NCI-H774 (cell line): ENCODE measurements at places on chromosomes 6 and 20.
A peak's percentile ranks its signal among the peaks of the same experiment; 100 is the strongest.

DNA sequence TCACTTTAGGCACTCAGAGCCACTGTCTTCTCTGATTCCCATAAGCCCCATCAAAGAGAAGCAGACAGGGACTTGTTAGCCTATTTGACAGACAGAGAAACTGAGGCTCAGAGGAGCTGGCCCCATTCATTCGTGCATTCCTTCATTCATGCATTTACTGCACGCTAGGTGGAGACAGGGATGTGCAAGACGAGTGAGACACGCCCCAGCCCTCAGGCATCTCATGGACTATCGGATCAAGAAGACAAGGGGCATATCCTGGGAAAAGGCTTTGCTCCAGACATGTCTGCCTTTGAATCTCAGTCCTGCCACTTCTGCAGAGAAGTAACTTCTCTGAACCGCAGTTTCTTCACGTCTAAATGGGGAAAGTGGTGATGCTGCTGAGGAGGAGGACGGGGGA lies 54.1 kb downstream of the BPIFB1 start:
- DNase-seq, result no peak

DNA sequence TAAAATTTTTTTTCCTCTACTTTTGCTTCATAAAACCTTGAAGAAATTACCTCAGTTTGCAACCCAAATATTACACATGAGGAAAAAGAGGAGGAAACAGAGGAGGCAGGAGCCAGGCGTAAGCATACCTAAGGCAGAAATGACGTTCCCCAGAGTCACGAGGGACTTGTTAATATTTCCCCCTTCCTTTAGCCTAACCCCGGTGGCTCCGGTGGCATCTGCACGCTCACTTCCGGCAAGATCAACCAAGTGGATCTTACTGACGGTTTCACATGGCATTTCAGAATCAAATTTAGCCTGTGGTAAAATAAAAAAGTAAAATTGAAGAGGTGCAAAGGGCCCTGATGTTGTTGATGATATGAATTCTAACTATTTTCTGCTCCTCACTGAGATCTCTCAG lies 67.4 kb downstream of the KIF16B start:
- no peak for DNase-seq

DNA sequence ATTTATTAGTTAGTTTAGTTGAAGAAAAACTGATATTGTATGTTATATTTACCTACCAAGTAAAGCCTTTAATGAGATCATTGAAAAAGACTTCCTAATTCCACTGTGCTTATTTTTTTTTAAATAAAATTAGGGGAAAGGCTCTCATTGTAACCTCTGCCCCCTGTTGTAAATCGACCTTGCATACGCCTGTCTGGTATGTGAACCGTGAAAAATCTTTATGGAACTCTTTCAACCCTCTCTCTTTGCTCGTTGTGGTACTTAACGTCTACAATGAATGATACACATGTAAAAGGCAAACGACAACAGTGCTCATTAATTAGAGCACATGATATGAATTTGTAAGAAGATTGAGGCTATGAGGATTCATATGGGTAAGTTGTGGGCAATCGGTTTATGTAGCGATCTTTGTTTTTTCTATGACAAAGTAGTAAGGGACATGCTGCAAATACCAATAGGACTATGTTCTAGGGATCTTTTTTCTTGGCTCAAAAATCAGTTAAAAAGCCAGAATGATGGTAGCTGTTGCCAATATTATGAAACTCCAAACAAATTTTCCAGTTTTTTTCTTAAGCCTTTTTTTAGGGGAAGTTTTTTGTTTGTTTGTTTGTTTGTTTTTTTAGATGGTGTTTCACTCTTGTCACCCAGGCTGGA lies 119.0 kb upstream of the MCHR2 start:
- peak; percentile 38 for DNase-seq

GRCh38 chr6:1372690-1373089 lies 16.7 kb upstream of the FOXF2 start:
- no peak for DNase-seq

- no peak for DNase-seq
Measured at GRCh38 chr6:76814496-76815458, 648.5 kb downstream of the HTR1B start.

GRCh38 chr6:144613859-144614258 lies 328.7 kb downstream of the UTRN start:
- DNase-seq, result no peak

GRCh38 chr6:154862536-154862935 lies 129.3 kb downstream of the SCAF8 start:
- DNase-seq, result no peak

- DNase-seq, result no peak
Measured at GRCh38 chr20:44395461-44396340, 40.2 kb downstream of the HNF4A start.

- no peak for DNase-seq
Measured at GRCh38 chr6:14787677-14788076, 458.2 kb upstream of the JARID2 start.

DNA sequence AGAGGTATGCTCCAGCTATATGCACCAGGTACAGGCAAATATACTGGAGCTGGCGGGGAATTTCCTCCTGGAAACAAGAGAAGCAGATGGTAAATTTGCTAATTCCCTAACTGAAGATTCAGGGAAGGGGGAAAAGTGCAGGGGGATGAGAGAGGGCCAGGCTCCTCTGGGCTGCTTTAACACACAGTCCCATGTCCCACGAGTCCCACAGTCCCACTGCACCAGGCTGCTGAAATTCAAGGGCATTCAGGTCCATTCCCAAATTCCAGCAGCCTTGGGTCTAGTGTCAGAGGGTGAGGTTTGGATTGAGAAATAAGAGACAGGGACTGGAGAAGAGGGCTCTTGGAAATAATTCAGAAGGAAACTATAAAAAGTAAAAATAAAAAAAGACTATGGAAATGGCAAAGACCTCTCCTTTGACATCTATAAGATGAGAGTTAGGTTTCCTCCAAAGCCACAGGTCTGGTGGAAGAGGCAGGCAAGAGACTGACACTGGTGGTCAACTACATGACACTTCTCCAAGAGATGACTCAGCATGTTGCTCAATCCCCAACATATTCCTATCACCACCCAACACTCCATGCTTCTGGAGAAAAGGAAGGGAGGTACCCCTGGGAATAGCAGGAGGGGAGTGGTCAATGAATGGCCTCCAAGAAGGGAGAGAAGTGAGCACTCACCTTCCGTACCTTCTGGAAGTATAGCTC lies 69.2 kb downstream of the TRAM2 start:
- DNase-seq, result no peak

DNA sequence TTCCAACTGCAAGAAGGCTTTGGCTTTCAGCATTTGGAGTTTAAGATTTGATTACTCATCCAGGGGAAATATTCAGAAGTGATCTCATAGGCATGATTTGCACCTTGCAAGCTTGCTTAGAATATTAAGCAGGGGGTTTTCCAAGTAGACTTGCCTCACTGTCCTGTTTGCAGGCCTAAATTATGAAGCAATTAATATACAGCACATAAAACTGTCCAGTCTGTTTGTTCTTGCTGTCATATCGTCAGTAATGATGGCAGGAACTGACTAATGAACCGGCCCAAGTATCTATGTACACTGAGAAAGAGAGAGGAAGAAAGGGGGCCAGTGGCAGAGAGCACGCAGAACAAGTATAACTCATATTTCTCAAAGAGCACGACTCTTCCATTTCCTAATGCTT lies 212.5 kb upstream of the SUPT3H start:
- DNase-seq, result peak; percentile 21

GRCh38 chr6:107243471-107243870 lies 128.2 kb upstream of the BEND3 start:
- no peak for DNase-seq

DNA sequence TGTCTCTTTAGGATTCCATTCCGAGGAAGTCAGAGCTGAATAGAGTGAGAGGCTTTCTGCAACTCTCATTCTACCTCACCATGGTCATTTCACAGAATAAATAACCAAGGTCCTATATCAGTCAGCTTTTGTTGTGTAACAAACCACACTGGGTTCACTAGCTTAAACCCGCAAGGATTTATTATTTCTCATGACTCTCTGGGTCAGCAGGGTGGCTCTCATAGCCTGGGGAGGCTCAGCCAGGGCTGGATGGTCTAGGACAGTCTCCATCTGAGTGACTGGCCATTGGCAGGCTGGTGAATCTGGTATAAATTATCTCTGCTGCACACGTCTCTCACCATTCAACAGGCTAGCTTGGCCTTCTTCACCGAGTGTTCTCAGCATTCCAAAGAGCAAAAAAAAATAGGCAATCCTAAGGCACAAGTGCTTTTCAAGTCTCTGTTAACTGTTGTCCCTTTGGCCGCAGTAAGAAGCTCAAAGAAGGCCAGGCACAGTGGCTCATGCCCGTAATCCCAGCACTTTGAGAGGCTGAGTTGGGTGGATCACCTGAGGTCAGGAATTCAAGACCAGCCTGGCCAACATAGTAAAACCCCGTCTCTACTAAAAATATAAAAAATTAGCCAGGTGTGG lies 39.7 kb downstream of the ISM1 start:
- no peak for DNase-seq

GRCh38 chr6:20211037-20211940 lies 980 bp downstream of the MBOAT1 start:
- DNase-seq, result peak; percentile 11

DNA sequence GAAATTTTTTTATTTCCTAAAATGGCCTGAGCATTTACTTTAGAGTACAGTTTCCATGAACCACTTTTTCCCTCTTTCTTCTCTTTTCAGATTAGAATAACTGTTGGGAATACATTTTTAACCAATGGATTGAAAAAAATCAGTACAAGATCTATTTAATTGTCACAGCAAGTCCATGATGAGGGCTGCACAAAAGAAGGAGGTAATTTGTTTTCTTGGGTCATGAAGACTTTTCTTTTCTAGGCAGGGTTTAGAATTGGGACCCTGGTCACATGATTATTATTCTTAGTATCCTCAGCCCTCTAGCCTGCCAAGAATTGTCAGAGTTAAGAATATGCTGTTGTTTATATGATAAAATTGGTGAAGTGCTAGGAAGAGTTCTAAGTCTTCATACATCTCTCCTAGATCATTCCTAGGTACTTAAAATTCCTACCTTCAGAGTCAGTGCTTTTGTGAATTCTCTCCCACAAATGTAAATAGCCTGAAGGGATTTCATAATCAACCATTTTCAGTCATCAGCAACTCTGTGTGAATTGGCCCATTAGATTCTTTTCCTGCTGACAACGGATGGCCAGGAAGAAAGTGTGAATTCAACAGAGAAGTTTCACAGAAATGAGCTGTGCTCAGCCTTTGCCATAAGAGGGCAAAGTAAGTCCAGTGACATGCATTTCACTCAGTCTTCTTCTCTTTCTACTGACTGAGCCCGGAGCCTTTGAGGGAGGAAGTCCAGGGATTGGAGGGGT lies 32.4 kb upstream of the TPBG start:
- no peak for DNase-seq
